ENCODE measurements at places on chromosomes 1 and 21. TPM values are rescaled to one million over a fixed set of nuclear protein-coding genes. Genes with fewer than 3 reads are reported as not detected.

The PSRC1 gene
- total RNA-seq: 1.1 TPM

The WNT9A gene
- total RNA-seq: not detected

DNA sequence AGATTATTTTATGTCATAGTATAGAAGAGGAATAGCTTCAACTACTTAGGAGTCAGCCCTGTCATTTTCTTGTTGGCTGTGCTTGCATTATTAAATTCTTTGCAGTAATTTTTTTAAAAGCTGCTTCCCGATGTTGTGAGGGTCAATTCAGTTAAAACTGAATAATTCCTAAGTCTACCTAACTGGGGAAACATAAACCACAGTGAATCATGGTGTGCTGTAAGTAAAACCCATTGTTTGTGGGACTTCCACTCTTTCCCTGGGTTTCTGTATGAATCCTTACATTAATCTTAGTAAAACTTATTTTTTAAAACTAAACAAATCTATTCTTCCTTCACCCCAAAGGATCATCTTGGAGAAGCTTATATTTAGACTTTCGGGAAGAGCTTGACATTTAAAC is 4.4 kb downstream of the SUCO start:
- no peaks in the 10 kb centered on the region for H3K27me3 ChIP-seq
- no peak for DNase-seq
- peaks cover 4% of the 10 kb centered on the region for H3K4me1 ChIP-seq
- H3K27ac ChIP-seq: no peak overlapping the region
- H3K4me3 ChIP-seq: no peak overlapping the region
- no peaks in the 10 kb centered on the region for H3K36me3 ChIP-seq

GRCh38 chr1:103525114-103525606 is 339 bp upstream of the RNPC3 start:
- no peaks in the 10 kb centered on the region for H3K27me3 ChIP-seq
- H3K4me3 ChIP-seq: peak overlapping the region; percentile 40
- peaks cover 15% of the 10 kb centered on the region for H3K36me3 ChIP-seq
- no peak overlapping the region for H3K27ac ChIP-seq

GRCh38 chr1:115412733-115413132 is 74.7 kb upstream of the NGF start:
- DNase-seq: no peak
- no peaks in the 10 kb centered on the region for H3K36me3 ChIP-seq
- H3K4me3 ChIP-seq: no peak overlapping the region
- H3K27ac ChIP-seq: no peak overlapping the region
